ENCODE measurements at places on chromosomes 1 and 21.

GRCh38 chr1:51484591-51484990 is 34.5 kb downstream of the EPS15 start:
- no peak for DNase-seq

DNA sequence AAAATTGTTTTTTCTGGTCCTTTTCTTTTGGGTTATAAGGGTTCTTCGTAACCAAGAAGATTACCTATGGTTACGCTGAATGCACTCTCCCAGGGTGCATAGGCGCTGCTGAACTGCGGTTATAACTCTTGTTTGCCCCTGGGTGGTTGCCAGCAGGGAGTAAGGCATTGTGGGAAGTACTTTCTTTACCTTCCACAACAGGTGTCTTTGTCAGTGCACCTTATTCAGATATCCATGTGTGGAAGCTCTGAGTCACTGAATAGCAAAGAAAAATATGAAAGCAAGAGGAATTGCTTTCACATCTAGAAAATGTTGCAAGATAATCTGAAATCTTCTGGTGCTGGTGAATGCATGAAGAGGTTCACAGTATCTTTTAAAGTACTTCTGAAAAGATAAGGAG is 124.4 kb upstream of the CACYBP start:
- no peak for DNase-seq

- peak; percentile 45 for DNase-seq
Observed at GRCh38 chr1:154430903-154431302, 25.8 kb downstream of the IL6R start.

DNA sequence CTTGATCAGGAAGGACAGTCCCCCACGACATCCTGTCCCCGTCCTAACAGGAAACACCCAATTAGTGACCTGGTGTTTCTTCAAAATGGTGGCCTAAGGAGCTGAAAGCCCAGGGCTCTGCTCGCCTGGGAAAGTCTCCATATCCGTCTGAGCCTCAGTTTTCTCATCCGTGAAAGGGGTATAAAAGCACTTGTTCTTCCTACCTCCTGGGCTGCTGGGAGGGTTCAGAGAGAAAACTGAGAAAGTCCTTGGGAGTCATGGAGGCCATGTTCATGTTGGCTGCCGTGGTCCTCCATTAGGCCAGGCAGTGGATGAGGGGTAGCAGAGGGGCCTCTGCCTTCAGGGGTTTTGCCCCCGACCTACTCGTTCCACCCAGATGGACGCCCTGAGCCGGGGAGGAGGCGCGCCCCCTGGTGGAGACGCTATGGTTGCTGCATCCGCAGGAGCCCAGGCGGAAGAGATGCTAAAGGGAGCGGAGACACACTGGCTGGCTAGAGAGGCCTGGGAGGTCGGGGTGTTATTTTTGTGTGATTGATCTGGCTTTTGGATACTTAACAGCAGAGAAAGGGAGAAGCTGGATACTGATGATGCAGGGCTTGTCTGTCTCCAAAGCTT is 113.5 kb downstream of the PRDM2 start:
- DNase-seq = peak; percentile 84

GRCh38 chr1:50135716-50136115 is 27.0 kb downstream of the ELAVL4 start:
- DNase-seq = no peak
